Activated CD4-positive, alpha-beta T cell treated with anti-CD3 and anti-CD28 coated beads for 1 hour (primary cell): ENCODE measurements at places on chromosomes 5 and 9.

- DNase-seq = no peak
These were observed 12.5 kb downstream of the ABL1 start for GRCh38 chr9:130847306-130848217.

DNA sequence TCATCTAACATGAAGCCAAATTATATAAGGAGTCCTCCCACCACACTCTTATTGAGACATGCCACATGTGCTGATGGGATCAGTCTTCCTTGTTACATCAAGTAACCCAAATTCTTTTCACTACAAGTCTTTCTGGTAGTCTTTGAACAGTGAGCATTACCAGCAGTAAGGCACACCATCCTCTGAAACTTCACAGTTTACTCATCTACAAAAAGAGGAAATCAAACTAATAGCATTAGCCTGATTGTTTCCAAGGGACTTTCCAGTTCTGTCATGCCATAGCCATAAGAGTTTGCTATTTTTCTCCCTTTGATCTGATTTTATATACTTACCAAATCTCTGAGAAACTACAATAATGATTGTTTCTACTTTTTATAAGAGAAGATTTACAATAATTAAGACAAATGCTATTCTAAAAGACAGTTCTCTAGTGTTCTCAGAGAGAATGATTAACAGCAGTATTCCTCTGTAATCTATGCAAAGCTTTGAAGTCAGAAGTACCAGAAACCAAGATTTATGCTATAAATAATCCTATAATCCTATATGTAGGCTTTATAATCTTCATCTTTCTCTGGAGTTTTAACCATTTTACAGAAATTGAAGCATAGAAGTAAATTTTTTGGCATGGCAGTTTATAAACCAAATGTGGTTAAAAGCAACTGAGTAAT, 166.2 kb upstream of the ACO1 start:
- DNase-seq = no peak

DNA sequence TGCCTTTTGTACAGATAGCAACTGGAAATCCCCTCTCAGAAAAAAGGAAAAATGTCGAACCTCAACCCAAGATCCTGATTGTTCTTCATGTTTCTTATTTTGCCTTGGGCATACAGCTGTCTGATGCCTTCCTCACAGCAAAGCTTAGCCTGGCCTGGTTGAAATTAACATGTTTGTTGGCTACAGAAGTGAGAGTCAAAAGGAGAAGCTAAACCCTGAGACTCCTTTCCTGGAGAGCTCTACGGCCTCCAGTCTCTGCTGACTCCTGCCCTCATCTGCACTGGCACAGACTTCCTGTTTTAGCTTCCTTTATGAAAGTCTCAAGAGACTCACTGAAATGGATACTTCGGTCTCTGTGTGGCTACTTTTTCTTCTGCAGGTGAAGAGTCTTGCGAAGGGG, 186.7 kb downstream of the PARP8 start:
- no peak for DNase-seq

- no peak for DNase-seq
These were observed 40.4 kb upstream of the SYNPO start for GRCh38 chr5:150599917-150600511.

- DNase-seq = no peak
These were observed 79.4 kb downstream of the GAS1 start for GRCh38 chr9:86867804-86868313.

DNA sequence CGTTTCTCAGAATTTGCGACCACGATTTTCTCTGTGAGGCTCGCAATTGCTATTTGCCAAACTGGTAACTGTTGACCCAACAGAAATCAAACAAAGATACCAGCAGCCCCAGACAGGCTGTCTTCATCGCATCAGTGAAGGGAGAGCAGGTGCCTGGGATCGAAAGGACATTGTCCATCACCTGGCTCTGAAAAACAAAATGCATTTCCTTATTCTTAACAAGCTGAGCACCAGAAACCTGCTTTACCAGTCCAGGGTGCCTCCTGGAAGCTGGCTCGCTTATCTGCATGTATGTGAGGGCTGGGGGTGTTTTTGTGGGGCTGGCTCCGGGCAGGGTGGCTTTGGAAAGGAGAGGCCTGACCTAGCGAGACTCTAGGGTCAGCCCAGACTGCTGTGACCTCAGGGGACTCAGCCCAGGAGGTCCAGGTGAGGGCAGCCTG, 24.7 kb downstream of the WWC1 start:
- no peak for DNase-seq

GRCh38 chr9:136043441-136043991, 51.6 kb downstream of the NACC2 start:
- DNase-seq = no peak

DNA sequence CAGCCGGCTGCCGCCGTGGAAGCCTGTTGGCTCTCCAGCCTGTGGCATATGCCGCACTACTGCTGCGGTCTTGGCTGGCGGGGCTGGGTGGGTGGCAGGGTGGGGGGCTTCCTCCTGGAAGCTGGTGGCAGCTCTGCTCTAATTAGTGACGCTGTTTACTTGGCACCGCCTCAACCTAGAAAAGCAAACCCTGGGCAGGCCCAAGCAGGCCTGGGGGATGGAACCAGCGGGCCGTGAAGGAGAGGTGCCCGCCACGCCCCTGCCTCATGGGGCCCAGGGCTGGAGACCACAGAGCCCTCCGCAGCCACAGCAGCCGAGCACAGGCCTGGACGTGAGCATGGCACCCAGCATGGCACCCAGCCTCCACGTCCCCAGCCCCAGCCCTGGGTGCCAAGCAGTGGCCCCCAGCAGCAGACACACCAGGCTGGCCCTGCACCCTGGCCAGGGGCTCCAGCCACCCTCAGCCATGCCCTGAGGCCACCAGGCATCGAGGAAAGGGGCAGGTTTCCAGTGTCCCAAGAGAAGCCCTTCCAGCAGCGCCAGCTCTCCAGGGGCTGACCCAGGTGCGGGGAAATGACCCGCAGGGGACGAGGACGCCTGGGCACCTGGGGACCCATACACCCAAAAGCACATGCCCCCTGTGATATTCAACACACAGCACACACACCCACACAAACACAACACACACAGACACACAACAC, 5.4 kb upstream of the CCDC187 start:
- no peak for DNase-seq

GRCh38 chr5:96822686-96823459, 15.1 kb upstream of the ERAP1 start:
- DNase-seq = no peak

- DNase-seq = no peak
These were observed 11.4 kb upstream of the RAB3C start for GRCh38 chr5:58571501-58571900.

GRCh38 chr5:73859696-73860095, 233.7 kb downstream of the ARHGEF28 start:
- DNase-seq = no peak

DNA sequence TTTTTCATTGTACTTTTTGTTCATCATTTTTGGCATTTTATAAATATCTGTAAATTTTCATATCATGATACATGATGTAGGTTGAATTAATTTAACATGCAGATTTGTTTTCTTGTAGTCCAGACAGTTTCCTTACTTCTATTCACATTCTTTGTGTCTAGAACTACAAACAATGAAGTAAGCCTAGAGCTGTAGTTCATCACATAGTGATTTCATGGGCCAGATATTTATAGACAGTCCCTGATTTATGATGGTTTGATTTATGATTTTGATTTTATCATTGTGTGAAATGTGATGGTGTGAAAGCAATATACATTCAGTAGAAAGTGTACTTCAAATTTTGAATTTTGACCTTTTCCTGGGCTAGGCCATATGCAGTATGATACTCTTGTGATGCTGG, 139.0 kb downstream of the ARHGEF28 start:
- DNase-seq = no peak
